Stimulated activated CD8-positive, alpha-beta memory T cell treated with anti-CD3 and anti-CD28 coated beads, Interleukin-4, amount 100 ng/mL, for 4 hours (primary cell): ENCODE measurements at places on chromosomes 13 and 19.

DNA sequence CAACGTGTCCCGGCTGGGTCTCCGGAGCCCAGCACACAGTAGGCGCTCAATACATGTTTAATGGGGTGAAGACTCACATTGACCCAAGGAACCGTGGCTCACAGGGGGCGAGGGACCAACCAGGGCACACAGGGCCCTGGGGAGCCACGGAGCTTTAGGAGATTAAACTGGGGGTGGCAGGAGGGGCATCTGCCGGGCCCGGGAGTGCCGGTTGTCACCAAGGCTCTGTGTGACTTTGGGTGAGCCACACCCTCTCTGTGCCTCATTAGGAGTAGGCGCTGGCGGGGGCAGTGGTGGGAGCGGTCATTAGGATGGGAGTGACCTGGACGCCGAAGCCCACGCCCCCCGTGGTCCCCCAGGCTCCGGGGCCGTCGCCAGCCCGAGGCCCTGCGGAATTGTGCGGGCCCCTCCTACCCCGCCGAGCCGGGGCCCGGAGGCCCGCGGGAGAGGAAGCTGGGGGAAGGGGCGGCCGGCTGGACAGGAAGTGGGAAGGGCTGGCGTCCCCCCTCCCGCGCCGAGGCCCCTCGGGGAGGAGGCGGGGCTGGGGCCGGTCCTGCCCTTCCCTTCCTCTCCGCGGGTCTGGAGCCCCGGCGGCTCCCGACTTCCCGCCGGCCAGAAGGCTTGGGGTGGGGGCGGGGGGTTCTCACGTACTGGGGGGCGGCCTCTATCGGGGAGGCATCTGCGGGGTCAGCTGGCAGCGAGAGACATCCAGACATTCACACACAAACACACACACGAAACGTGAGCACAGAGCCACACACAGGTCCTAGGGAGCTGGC lies 1.8 kb upstream of the SSBP4 start:
- no peak for DNase-seq

DNA sequence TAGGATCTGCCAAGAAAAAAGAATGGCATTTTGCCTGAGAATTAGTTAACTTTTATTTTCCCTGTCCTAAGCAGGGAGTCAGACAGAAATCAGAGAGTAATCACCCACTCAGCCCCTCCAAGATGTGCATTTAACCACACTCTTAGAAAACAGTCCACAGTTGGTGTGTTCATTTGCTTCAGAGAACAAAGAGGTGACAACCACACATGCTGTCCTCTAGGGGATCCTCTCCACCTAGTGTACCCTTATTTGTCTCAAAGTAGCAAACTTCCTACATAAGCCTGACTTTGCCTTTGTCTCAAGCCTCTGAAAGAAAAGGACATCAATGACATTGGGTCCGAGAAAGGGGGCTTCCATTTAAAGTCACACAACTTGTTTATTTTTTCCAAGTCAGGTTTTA lies 107.0 kb upstream of the RFC3 start:
- no peak for DNase-seq

GRCh38 chr19:6453951-6454565 lies 5.5 kb downstream of the SLC25A23 start:
- DNase-seq, result no peak

DNA sequence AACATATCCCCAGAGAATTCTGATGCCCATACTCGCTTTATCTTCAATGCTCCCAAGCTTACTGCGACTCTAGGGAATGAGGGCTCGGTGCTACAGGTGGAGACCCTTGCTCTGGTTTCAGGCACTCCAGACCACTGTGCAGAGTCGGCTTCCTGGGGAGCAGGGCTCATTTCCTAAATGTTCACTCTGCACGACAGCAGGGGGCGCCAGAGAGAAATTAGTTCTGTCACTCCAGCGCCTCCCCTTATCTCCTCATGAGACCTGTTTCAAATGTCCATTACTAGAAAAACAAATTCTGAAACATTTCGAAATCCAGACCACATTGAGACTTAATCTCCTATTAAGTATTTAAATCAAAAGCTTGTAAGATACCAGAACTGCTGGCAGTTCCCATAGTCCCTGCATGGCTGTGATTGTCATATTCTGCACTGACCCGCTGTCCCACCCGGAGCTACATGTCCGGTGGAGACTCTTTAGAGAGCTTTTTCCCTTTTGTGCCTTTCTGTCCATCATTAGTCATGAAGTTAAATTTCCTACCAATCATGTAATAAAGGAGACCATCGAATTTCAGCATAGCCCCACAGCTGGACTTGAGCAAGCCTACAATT lies 22.4 kb downstream of the EPSTI1 start:
- peak; percentile 79 for DNase-seq

- DNase-seq, result no peak
Observed at GRCh38 chr13:114231886-114232285, 2.8 kb upstream of the CDC16 start.

- DNase-seq, result no peak
Observed at GRCh38 chr13:88450515-88450914, 779.3 kb downstream of the SLITRK5 start.

- no peak for DNase-seq
Observed at GRCh38 chr19:48746738-48747575, at the start of gene IZUMO1. Gene IZUMO1, minus strand, starts transcription at chr19:48746909. Its CDS starts 1,050 bp downstream, at chr19:48745859.

GRCh38 chr13:32642858-32643257 lies 56.6 kb downstream of the PDS5B start:
- no peak for DNase-seq

DNA sequence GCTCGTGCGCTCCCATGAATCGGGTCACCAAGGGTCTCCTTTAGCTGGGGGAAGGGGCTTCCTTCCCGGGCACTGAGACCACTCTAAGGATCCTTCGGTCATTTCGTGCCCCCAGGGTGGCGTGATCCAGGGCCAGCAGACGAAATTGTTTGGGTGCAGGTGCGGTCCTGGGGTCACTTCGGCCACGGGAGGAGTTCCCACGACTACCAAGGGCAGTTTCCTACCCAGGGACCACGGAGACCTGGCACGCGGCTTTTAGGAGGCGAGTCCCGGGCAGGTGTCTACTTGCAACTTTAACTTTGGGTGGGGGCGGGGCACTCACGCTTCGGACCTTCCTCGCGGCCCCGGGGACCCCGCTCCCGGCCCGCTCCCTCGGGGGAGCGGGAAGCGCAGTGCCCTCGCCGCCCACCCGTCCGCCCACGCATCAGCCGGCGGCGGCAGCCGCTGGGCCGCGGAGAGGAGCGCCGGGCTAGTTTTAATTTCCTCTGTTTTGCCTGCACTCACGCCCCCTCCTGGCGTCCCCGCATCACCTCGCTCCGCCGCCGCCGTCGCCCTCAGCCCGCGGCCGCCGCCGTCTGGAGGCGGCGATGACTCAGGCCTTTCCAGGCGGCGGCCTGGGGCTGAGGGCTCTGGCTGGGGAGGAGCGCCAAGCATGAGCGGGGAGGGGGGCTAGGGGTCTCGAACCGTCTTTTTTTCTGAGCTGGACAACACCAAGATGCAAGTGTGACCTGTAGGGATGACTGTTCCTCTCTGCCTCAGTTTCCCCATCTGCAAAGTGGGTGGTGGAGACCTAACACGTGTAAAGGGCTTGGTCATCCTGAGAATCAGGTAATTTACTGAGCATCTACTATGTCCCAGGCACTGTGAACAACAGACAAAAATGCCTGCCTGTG lies 21.8 kb downstream of the OLFM2 start:
- peak; percentile 73 for DNase-seq
